Posterior cingulate gyrus (tissue), 11 donors: ENCODE measurements at places on chromosomes 6 and 20.

GRCh38 chr6:50610562-50610961, 102.8 kb upstream of the TFAP2D start:
- DNase-seq, result no peak

DNA sequence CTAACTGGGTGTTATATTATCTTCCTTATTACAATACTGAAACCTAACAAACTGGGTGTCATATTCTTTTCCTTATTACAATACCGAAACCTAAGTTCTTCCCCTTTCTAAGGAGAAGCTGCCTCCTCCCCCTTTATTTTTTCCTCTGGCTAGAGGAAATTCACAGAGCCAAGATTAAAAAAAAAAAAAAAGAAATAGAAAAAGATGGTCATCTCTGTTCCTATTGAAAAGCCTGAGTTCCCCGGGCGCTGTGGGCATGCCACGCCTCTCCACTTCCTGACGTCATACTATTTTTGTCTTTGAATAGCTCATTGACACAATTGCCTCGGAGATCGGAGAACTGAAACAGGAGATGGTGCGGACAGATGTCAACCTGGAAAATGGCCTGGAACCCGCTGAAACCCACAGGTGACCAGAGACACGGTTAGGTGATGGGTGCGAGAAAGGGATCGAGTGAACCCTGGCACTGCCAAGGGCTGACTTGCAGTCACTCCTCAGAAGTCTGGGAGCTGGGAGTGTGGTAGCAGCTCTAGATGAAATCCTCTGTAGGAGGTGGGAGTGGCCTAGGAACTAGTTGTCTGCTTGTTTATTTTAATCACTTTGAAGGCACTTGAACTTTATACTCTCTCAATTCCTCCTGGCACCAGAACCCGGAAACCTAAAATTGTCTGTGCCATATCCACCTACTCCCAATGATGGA, 82.2 kb upstream of the NAA20 start:
- DNase-seq, result peak; percentile 52

DNA sequence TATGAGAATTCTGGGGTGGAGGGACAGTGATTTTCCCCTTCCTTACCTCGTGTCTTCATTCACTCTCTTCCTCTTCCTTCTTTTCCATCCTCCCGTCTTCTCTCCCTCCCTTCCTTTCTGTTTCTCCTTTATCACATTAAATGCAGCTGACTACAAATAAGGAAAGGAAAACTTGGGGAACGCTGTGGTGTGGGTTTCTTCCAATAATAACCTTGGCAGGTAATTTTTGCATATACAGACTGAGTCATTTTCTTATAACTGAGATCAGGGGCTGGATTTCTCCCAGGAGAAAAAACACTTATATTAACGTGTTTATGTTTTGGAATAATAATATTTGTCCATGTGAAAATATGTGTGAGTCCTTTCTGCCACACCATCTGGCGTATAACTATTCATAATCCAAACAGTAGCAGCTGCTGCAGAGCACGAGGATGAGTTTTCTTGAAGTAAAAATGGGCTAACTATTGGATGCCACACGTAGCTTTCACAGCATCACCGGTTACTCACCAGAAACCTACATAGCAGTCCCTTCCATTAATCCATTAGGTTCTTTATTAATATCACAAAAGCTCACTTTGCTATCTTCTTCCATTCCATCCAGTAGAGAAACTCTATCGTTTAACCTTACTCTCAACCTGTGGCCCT, 139.2 kb upstream of the SASH1 start:
- DNase-seq, result no peak

DNA sequence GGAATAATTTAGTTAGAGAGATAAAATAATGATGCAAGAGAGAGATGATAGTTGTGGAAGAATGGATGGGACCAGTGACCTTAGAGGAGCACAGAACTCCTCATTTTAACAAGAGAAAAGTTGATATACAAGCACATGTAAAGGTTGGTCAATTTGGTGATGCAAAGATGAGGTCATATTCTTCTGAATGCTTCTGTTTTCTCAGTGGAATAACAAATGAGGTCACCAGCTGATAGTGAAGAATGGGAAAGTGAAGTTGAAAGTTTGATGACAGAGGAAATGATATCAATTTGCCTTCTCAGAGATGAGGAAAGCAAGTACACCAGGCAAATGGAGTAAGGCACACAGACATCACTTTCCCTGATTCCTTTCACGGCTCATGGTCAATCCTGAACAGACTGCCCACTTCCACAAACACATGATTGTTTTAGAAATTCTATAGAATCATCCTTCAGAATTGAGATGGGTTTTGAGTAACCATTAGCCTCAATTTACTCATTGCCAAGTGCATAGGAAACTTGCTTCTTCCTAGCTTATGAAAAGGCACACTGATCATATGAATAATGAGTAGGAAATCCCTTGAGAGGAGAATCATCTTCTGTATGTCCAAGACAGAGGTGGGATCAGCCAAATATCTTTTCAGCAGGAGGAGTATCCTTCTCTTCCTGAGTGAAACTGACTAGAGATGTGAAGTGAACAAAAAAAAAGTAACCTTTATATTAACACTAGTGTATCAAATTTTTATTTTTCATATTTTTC, 82.4 kb upstream of the TCF21 start:
- no peak for DNase-seq

DNA sequence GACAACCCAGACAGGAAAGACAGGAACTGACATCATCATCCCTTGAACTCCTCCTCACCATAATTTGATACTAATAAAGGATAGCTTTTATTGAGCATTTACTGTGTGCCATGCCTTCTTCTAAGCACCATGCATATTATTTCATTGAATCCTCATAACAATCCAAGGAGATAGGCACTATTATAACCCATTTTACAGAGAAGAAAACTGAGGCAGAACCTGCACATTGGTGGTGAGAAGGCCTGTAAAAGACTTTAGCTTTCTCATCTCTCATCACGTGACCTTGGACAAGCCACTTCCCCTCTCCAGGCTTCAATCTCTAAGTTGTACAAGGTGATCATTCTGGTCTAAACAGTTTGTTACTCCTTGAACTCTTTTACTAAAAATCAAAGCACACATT, 34.5 kb upstream of the PREX1 start:
- no peak for DNase-seq

- peak; percentile 82 for DNase-seq
These were observed 147.4 kb upstream of the OLIG3 start for GRCh38 chr6:137641474-137642077.

DNA sequence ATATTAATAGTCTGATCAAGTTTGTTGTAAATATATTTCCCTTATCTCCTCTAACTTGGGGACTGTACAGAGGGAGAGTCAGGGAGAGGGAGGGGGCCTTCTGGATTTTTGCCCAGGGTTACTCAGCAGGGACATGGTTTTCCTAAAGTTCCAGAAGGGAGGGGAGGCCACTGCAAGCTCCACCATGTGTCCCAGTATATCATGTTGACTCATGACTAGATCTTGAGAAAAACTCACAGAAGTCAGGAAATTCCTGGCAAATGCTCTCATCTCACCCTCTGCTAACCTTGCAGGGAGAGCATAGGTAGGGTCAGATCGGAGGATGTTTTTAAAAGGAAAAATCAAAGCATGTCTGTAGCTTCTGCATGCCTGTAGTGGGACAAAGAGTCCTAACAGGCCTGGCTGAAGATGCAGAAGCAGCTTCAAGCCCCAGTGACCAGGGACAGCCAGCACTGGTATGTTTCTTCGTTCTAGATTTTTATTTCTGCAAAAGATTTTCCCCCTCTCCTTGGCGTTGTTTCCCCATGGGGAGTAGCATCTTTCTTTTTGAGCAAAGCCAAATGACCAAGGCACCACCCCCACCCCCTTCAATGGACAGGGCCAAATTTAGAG, 272.9 kb upstream of the SUPT3H start:
- DNase-seq, result no peak

DNA sequence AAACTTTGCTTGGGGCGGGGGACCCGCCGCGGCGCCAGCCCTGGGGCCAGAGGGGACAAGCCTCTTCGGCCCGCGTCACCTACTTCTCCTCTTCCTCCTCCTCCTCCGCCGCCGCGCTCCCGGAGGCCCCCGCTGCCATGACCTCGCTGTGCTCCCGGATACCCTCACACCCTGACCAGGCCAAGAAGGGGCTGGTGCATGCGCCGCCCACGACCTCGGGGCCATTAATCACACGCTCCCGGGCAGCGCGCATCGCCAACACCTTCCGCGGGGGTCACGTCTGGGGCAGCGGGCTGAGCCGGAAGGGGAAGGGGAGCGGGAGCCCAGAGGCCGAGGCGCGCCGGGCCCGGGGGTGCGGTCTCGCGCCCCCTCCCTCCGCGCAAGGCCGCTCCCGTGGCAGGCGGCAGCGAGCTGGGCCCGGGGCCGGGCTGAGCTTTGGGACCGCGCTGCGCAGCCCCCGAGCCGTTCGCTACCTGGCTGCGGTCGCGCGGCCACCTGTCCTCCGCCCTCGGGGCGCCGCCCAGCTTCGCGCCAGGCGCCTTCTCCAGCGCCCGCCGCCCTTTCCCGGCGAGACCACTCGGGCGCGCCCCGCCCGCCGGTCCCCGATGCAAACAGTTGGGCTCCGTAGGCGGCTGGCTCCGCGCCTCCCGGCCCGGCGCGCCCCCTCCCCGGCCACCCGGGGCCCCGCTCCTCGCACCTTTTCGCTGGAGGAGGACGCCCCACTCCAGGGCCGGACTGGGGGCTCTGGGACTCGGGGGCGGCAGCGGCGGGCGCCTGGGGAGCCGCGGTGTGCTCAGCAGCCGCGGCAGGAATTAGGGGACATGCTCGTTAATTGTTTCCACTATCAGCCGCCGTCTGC, 575 bp upstream of the CNR1 start:
- no peak for DNase-seq

- DNase-seq, result peak; percentile 62
These were observed at the start of gene SYNGAP1 for GRCh38 chr6:33419580-33420490. Gene SYNGAP1, plus strand, starts transcription at chr6:33420065. Its CDS starts 200 bp downstream, at chr6:33420265.

DNA sequence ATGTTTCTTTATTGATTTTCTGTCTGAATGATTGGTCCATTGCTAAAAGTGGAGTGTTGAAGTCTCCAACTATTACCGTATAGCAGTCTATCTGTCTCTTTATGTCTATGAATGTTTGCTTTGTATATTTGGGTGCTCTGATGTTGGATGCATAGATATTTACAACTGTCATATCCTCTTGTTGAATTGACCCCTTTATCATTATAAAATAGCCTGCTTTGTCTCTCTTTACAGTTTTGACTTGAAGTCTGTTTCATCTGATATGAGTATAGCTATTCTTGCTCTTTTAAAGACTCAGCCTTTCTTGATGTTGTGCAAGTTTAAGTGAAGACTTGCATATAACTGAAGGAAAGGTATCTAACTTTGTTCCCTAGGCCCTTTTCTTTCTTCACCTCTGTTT, 173.8 kb upstream of the RAB32 start:
- DNase-seq, result no peak

DNA sequence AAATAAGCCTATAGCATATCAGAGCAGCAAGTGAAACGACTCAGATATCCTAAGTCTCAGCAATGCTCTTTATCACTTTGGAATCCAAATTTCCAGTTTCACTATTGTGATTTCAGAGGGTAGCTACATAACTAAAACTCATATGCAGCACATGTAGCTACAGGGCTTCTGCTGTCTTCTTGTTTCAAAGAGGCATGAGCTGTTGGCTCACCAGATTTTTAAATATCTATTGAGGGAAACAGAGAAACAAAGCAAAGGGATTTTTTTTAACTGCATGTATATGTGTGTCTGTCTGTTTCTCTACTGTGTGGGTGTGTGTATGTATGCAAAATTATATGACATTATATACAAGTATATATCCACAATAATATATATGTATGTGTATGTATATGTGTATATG, 258.4 kb downstream of the HDGFL1 start:
- DNase-seq, result no peak

- DNase-seq, result no peak
These were observed 323.6 kb downstream of the CD83 start for GRCh38 chr6:14440940-14441781.

DNA sequence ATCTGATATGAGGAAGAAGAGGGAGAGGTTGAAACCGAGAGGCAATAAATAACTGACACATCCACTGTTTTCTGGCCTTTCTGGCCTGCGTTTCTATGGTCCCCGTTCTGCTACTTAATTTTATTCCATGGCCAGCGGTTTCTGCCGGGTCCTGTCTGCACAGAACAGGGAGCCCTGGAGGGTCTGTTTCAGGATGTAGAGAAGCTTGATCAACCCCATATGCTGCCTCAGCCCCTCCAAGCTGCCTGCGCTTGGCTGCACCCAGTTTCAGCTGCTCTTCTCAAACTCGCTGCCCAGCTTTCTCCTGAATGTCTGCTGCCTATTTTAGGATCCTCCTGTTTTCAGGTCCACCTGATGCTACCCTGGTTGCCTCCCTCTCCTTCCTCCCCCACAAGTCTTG, 18.5 kb upstream of the PACSIN1 start:
- no peak for DNase-seq

DNA sequence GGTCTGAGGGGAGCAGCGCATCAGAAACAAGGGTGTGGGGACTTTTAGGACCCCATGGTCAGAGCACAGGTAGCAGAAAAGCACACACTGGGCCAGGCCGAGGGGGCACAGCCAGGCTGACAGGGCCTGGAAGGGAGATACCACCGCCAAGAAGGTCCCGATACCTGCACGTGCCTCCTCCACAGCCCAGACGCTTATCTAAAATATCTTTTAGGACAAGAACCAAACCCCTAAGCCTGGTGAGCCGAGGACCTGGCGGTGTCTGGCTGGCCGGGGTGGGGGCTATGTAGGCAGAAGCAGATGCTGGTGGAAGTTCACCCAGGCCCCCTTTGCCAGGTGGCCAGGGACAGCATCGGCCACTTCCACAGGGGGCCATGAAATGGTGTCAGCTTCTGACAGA, 89.3 kb downstream of the CDC5L start:
- DNase-seq, result no peak

- no peak for DNase-seq
These were observed 90.1 kb upstream of the SUPT3H start for GRCh38 chr6:45467853-45468252.

GRCh38 chr6:27477318-27478013, 4.6 kb upstream of the ZNF184 start:
- DNase-seq, result no peak

DNA sequence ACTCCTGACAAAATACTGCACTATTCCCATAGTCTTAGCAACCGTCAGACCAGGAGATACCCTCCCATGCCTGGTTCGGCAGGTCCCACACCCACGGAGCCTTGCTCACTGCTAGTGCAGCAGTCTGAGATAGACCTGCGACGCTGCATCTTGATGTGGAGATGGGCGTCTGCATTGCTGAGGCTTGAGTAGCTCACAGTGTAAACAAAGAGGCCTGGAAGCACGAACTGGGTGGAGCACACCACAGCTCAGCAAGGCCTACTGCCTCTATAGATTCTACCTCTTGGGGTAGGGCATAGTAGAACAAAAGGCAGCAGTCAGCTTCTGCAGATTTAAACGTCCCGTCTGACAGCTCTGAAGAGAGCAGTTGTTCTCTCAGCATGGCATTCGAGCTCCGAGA, 25.4 kb downstream of the TMEM244 start:
- DNase-seq, result no peak
